ENCODE measurements at places on chromosomes 1 and 21.

DNA sequence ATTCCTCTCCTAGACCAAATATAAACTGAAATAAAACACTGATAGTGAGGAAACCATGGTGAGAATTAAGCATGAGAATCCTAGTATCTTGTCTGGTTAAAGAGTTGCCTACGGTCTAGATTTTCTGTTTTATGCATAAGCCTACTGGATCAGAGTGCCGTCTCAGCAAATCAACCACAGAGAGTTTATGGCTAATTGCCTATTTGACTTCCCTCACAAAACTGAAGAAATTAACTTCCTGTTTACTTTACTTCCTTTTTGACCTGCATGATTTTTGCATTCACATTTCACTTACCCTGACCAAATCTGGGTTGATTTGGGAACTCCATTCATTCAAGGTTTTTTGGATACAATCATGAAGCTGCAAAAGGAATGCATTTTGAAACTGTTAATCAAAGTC lies 5.0 kb downstream of the GCLM start:
- no peak for DNase-seq

GRCh38 chr1:48552420-48552819 lies 80.4 kb upstream of the SPATA6 start:
- DNase-seq, result no peak

DNA sequence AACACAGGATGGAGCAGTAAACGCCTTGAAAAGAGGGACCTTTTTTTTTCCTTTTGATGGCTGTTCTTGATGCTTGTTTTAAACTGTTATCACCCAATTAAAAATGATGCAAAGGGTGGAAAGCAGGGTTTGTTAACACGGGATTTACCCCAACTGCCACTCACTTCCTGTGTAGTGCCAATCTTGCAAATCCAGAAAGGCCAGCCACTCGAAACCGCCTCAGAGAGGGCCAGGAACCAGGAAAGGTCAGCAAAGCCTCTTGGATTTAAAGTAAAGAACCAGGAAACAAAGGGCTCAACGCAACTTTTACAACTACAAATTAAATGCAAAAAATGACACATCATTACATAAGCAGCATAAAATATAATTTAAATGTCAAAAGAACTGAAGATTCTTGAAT lies 347.4 kb downstream of the PDE4B start:
- DNase-seq, result no peak

DNA sequence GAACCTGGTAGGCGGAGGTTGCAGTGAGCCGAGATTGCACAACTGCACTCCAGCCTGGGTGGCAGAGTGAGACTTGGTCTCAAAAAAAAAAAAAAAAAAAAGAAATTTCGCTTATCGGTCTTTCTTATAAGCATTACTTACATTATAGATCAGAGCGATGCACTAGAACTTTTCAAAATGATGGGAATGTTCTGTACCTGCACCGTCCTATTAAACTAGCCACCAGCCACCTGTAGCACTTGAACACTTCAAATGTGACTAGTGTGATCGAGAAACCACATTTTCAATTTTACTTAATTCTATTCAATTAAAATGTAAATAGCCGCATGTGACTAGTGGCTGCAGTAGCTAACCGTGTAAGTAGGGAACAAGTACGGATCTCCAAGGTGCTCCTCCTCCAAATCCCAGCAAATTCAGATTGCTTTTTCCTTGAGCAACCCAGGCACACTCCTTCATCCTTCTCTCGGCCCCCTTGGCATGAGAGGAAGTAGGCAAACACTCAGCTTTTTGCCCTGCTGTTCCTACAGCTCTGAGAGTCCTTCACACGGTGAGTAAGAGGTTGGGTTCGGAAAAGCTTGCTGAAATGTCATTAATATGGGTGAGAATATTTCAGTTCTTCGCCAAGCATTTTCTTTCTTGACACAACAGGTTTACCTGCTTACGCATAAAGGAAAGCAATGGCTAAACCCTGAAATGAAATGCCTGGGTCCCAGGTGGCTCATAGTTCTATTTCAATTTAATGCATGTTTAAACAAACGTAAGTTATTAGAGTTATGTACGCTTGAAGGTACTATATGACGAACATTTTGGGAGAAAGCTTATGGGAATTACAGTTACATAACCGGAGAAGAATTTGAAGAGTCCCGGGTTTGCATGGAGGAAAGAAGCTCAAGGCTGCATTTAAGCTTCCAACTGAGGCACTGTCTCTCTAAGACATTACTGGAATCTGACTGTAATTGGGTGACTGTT lies 69.5 kb upstream of the HUNK start:
- DNase-seq, result no peak

DNA sequence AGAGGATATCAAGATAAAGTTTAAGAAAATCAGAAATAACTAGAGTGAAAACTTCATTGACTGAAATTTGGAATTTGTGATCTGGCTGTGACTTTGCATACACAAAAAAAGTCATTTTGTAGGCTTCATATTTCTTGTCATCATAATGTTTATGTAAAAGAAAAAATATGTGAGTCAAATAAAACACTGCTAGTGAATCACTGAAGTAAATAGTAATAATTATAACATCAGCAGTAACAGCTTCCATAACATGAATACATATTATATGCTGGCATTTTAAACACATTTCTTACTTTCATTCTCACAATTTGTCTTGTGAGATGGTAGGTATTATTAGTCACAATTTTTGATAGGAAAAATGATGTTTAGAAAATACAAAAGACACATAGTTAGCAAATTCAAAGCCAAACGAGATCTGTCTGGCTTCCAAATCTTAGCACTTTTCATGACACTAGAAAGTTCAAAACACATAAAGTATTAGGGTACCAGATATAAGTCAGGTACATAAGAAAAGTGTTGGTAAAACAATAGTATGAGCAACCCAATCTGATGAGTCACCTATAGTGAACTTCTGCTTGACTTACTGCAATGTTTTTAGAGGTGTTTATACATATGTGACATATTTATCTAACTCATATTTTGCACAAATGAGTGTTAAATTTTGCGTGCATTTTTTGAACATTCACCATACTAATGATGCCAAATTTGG lies 241.0 kb upstream of the SNX7 start:
- DNase-seq, result no peak

GRCh38 chr1:66445492-66446181 lies 88.3 kb upstream of the SGIP1 start:
- DNase-seq, result no peak

GRCh38 chr1:174726167-174726879 lies 273.4 kb upstream of the CACYBP start:
- DNase-seq, result no peak

GRCh38 chr21:45788637-45789506 lies 145.3 kb downstream of the PCBP3 start:
- DNase-seq, result no peak

DNA sequence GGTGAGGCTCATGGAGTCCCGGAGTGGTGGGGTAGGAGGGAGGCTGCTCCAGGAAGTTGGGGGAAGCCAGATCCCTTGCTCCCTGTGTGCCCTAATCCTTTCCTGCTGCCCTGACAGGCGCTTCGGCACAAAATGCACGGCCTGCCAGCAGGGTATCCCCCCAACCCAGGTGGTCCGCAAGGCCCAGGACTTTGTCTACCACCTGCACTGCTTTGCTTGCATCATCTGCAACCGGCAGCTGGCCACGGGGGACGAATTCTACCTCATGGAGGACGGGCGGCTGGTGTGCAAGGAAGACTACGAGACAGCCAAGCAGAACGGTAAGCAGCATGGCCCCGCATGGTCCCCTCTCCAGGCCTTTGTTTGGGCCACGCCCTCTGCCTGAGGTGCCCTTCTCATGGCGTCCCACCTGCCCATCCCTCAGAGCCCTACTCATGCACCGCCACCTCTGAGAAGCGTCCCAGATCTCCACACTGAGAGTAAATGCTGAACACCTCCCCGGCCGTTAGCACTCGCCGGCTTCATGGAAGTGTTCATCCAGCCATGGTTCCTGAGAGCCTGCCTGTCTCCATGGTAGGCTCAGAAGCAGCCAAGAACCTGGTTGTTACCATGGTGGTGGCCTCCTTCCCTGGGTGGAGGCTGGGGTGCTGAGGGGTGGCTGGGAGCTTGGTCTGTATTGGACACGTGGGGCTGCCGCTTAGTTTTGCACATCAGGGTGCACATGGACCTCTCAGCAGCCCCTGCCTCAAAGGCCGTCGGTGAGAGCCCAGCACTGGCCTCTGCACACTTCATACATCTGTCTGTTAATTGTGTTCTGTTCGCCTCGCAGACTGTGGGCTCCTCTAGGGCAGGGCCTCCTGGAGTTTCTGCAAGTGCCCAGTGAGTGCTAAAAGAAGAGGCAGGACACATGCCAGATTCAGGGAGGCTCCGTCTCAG lies 36.5 kb downstream of the LHX4 start:
- no peak for DNase-seq

DNA sequence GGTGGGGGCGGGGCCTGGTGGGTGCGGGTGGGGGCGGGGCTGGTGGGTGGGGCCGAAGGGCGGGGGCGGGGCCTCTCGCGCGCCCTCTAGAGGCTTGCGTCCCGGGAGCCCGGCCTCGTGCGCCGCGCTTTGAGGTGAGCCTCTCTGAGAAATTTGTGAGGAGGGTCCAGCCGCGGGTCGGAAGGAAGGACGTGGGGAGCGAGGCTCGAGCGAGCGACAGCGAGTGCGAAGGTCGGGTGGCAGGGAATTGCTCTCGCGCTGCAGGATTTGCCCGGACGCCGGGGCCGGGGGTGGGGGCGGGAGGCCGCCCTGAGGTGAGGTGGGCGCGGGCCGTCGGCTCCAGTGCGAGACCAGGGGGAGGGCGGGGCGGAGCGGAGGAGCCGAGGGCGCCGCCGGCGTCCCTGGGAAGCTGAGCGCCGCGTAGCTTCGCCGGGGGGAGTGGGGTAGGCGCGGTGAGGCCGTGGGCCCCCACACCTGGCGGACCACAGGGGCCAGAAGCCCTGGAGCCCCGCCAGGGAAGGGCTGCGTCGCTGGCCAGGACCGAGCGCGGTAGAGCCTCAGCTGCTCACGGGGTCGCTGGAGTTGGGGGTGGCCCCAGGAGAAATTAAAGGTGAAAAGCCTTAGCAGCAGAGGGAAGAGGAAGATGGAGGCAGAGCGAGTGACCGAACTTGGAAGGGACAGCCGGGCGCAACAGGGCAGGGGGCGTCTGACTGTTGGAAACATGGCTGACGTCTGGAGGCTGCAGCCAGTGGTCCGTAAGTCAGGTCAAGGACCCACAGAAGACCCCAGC lies 754 bp upstream of the LSS start:
- no peak for DNase-seq

DNA sequence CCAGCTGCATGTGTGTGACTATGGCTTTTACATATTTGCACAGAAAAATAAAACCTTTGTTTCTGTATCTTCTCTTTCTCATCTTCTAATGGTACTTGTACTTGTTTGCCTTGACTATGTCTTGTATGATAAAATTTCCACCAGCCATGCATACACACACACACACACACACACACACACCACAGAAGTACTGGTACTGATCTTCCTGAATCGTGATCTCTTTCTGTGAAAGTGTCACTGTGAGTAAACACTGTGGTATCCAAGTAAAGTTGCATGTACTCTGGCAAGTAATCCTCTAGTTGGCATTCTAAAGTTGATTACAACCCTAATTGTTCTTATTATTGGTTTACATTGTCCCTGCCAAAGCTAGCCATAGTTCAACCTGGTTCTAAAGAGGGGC lies 176.7 kb downstream of the CRB1 start:
- no peak for DNase-seq

GRCh38 chr21:31732597-31733550 lies 956 bp upstream of the SCAF4 start:
- no peak for DNase-seq

DNA sequence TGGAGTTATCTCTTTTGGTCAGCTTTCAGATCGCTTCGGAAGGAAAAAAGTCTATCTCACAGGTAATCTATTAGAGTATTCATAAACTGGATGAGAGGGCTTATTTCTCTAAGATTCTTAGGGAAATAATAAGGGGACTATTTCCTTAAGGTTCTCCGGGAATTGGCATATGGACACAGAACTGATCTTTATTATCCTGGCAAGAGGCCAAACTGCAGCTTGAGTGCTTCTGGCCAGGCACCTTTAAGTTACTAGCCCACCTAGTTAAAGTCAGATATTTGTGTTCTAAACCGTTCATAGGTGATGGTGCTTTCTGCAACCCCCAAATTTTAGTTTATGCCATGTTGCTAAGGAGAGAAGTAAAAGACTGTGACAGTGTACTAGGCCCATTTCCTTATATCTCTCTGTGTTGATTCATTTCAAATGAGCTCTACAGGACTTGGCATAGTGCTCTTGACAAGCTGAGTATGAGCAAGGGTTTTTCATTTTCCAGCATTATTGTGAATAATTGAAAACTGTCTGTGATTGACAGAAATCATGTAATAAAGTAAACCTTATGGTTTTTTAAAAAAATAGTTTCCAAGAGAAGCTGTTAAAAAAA lies 43.4 kb downstream of the SLC22A15 start:
- no peak for DNase-seq

- DNase-seq, result no peak
Observed at GRCh38 chr1:60825593-60825992, 256.8 kb upstream of the NFIA start.

- no peak for DNase-seq
Observed at GRCh38 chr1:86692641-86693040, 11.7 kb upstream of the SH3GLB1 start.

DNA sequence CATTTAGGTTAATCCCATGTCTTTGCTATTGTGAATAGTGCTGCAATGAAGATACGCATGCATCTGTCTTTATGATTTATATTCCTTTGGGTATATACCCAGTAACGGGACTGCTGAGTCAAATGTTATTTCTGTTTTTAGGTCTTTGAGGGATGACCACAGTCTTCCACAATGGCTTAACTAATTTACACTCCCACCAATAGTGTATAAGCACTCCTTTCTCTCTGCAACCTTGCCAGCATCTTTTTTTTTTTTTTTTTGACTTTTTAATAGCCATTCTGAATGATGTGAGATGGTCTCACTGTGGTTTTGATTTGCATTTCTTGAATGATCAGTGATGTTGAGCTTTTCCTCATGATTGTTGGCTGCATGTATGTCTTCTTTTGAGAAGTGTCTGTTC lies 33.5 kb downstream of the ASH1L start:
- no peak for DNase-seq

- DNase-seq, result no peak
Observed at GRCh38 chr1:115412733-115413132, 74.7 kb upstream of the NGF start.

- DNase-seq, result no peak
Observed at GRCh38 chr1:43348343-43348808, 10.4 kb upstream of the CDC20 start.
